GM23338 (cell line): ENCODE measurements at places on chromosomes 11 and 22. TPM values are rescaled to one million over a fixed set of nuclear protein-coding genes. Genes with fewer than 3 reads are reported as not detected.

Gene B4GALNT4
- total RNA-seq: 55.2 and 92.6 TPM in 2 replicates

Gene MPZL3
- total RNA-seq: 2.9 and 5.7 TPM in 2 replicates

Gene GCAT
- 61.3 and 87.3 TPM in 2 replicates for total RNA-seq

Gene FAM89B
- total RNA-seq: 16.0 and 18.2 TPM in 2 replicates

Gene SCGB1D2
- not detected in 2 replicates for total RNA-seq

Gene PLEKHB1
- total RNA-seq: 10.3 and 20.1 TPM in 2 replicates

Gene TMPRSS13
- total RNA-seq: 0.08 and 0.31 TPM in 2 replicates
